Neural crest cell (in vitro differentiated cells): ENCODE measurements at places on chromosomes 12 and 14. TPM values are rescaled to one million over a fixed set of nuclear protein-coding genes. Genes with fewer than 3 reads are reported as not detected.

GRCh38 chr12:69337311-69338090 lies 10.7 kb upstream of the LYZ start:
- DNase-seq: no peak

- no peak for DNase-seq
These were observed 217.6 kb downstream of the PRKD1 start for GRCh38 chr14:29710015-29710414.

- no peak for DNase-seq
These were observed 147.7 kb downstream of the CALM1 start for GRCh38 chr14:90544566-90544965.

DNA sequence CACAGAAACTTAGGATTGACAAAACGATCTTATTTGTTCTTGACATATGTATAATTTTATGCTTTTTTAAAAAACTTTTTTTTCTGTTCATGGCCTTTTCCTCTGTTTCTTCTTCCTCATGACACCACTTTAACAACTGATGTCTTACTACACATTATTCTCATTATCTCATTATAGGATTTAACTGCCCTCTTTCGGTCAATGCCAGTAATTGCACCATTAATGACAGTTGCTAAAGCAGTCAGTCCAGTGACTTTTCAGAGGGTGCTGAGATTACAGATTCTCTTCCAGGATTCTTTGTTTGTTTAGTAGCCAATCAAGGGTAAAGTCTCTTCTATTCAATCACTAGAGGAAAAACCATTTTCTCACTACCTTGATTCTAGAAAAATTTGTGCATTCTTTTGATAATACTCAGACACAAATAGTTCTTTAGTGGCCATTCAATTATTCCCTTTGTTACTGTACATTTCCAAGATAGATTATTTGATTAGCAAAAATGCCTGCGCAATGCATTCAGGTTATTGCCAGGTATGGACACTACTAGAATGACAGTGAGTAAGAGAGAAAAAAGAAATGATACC lies 50.1 kb downstream of the KLRG1 start:
- DNase-seq: no peak

- peak; percentile 29 for DNase-seq
These were observed 107.0 kb downstream of the HELB start for GRCh38 chr12:66409195-66409871.

- DNase-seq: peak; percentile 45
These were observed at the start of gene NUDT14 for GRCh38 chr14:105180592-105181548. TSS of gene NUDT14 (minus strand) at chr14:105181312. CDS start at chr14:105181209, 103 bp downstream.

- DNase-seq: no peak
These were observed 7.0 kb downstream of the ERGIC2 start for GRCh38 chr12:29374012-29374411.

DNA sequence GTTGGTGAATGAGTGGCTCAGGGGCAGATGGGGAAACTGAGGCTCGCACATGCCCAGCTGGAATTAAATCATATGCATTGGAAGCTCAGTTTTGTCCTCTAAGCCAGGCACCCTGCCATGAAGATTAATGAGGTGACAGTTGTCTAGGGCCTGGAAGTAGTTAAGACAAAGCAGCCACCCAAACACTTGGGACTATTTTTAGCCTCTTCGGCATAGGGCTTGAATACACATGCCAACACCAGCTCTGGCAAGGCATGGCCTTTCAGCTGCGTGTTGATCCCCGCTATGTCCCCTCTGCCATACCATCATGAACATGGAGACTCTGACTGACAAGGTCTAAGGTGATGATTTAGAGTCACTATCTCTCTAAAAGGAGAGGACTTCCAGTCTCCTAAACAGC lies 250.2 kb downstream of the KSR2 start:
- no peak for DNase-seq

GRCh38 chr14:75904311-75904710 lies 77.5 kb downstream of the TGFB3 start:
- no peak for DNase-seq

DNA sequence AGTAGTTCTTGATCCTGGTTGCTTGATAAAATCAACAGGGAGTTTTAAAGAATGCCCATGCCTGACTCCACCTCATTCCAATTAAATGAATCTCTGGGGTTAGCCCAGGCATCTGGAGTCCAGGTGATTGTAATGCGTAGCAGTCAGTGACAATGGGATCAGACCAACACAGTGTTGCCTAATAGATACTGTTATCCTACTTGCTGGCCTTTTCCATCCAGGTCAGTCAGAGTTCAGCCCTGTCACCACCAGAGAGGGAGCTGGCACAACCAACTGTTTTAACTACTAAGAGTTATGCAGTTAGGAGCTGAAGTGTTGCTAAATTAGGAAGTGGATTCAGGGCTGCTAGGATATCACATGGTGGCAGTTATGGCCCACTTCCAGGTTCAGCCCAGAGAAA lies 107.1 kb downstream of the GPR135 start:
- no peak for DNase-seq

DNA sequence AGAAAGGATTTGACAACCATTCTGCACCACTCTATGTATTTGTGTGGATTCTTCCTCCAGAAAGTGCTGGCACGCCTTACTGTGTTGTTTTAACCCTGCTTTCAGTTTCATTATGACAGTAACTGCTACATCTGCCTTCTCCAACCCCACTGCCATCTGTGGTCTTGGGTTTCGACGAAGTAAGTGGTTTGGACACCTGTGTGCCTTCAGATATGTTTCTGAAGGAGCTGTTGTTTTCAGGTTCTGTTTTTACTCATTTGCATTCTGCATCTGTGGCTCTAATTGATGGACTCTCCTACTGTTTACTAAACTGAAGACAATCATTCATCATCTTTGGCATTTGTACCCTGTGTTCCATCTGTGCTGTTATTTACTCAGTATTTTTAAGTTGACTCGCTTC lies 4.1 kb downstream of the TSHR start:
- no peak for DNase-seq

GRCh38 chr14:88078525-88078924 lies 73.6 kb downstream of the GPR65 start:
- DNase-seq: no peak

- DNase-seq: no peak
These were observed 108.7 kb upstream of the NCOR2 start for GRCh38 chr12:124675881-124676713.

GRCh38 chr12:34298971-34299801 lies 276.9 kb downstream of the ALG10 start:
- DNase-seq: no peak

- DNase-seq: no peak
These were observed 58.2 kb upstream of the STRN3 start for GRCh38 chr14:31084385-31084784.

DNA sequence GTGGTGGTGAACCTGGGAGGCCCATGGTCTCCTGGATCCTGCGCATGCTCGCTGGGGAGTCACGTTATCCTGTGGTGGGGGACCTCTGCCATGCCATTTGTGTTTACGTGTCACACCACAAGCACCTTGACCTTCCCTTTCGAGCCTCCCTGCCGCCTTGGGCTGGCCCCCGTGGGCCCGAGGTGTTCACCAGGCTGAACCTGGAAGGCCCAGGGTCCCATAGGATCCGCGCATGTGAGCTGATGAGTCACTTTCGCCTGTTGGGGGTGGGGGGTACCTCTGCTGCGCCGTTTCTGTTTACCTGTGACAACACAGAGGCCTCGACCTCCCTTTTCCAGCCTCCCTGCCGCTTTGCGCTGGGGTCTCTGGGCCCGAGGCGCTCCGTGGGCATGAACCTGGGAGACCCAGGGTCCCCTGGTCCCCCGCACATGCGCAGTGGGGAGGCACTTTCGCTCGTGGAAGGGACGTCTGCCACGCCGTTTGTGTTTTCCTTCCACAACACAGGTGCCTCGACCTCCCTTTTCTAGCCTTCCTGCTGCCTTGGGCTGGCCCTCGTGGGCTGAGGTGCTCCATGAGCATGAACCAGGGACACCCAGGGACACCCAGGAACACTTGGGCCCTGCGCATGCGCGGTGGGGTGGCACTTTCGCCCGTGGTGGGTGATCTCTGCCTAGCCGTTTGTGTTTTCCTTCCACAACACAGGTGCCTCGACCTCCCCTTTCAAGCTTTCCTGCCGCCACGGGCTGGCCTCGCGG lies 334.1 kb downstream of the ALG10 start:
- no peak for DNase-seq

- DNase-seq: no peak
These were observed 5.7 kb downstream of the PTHLH start for GRCh38 chr12:27966870-27967269.

- no peak for DNase-seq
These were observed 521.6 kb downstream of the TRHDE start for GRCh38 chr12:72793796-72794195.

- no peak for DNase-seq
These were observed 101.0 kb downstream of the LRIG3 start for GRCh38 chr12:58819345-58819744.

DNA sequence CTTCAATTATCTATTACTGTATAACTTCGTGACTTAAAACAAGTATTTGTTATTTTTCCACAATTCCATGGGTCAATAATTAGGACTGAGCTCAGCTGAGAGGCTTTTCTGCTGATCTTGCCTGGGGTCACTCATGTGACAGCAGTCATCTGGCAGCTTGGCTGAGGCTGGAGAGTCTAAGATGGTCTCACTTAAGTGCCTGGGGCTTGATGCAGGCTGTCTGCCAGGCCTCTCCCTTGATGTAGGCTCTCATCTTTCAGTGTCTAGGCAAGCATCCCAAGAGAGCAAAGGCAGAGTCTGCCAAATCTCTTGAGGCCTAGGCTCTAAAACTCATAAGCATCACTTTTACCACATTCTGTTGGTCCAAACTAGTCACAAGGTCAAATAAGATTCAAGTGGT lies 93.2 kb downstream of the NKX2-1 start:
- DNase-seq: no peak

- DNase-seq: no peak
These were observed 17.8 kb upstream of the OXA1L start for GRCh38 chr14:22748631-22749068.

DNA sequence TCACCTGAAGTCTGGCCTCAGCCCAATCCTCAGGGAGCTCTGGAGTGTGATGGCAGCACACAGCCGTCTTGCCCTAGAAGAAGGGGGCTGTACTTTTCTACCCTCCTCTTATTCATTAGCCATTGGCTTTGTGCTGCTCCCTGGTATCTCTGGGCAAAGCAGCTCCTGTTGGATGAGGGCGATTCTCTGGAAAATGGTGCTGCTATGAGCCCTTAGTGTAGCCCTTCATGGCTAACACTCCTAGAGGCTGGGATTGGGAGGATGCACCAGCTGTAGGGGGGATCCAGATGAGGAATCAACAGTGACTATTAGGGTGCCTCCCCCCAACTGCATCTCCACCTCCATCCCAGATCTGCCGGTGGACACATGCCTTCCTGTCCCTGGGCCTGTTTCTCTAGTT lies 32.6 kb downstream of the RPH3A start:
- no peak for DNase-seq

DNA sequence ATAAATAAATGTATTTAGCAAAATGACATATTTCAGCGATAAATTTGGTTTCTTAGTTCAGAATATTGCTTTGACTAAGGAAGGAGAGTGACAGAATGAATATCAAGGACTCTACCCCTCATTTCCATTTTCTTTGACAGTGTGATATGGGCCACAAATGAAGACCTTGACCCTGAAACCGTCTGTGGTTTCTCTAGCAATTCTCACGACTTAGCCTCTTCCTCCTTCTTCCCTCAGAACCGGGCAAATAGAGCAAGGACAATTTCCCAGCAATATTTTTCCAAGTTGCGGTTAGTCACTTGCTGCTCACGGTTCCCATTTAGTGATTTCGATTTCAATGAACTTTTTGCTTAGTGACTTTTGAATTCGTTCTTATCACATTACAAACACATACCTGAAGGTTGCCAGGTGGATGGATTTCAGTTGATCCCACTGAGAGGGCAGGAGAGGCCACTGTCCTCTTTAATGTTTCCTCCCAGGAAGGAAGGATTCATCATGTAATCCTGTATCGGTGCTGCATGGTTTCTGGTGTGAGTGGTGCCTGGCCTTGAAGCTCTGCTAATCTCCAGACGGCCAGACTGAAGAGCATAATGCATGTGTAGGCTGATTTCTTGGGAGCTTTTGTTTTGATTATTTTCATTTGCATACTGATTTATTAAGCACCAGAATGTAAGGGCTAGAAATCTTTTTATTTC lies 77.6 kb downstream of the CHST11 start:
- no peak for DNase-seq

GRCh38 chr14:81209167-81209836 lies 11.5 kb downstream of the GTF2A1 start:
- DNase-seq: no peak

DNA sequence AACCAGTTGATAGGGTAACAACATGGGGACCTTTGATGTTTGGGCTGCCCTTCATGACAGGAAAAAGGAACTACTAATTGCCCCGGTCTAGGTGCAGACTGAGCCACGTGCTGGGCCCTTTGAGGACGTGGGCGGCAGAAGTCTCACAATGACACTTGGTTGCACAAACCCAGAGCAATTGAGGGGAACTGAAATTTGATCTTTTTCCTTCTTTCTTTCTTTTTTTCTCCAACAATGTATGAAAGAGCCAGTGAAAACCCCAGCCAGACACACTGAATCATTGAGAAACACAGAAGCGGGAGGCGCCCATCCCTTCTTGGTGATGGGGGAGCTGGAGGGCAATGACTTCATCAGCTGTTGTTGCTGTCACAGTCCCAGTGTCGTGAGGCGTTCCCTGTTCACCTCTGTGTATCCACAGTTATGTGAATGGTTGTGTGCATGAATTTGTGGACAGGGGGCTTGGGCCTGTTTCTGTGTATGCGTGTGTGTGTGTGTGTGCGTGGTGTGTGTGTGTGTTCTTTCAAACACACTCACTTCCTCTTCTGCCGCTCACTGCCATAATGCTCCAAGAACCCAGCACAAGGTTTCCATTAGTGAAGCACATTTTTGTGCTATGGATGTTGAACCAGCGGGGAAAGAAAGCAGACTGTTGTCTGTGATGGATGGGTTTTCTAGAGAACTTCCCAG lies 137.5 kb upstream of the CCND2 start:
- peak; percentile 14 for DNase-seq

GRCh38 chr12:12704593-12705230 lies 8.7 kb upstream of the GPR19 start:
- no peak for DNase-seq

DNA sequence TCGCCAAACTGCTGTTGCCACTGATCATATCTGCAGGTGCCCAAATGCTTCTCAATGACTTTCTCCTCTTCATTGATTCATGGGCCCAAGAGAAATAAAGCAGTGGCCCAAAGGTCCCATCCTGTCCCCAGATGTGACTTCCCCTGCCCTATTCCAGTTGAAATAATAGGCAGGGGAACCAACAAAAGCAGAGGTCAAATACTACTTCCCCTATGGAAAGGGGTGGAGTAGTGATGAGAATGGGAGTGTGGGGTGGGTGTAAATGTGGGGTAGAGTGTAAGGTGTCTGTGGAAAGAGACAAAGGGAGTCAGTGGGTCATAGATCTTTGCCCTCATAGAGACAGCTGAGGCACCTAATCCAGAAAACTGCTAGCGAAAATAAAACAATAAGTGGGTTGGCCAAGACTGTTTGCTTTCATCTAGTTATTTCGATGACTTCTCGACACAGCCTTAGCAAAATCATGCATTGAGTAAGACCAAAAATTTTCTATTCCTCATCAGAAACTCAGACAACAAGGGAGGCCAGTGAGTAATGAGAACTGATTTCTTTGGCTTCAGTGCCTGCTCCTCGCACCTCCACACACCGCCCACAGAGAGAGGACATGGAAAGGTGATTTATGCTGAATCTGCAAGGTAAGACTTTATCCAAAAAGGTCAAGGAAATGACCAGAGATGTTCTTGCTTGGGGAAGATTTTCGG lies 10.9 kb upstream of the IL22 start:
- DNase-seq: no peak

Gene CRACR2A
- 2.2 and 2.7 TPM in 2 replicates for total RNA-seq

Gene ERP29
- total RNA-seq: 91.1 and 101 TPM in 2 replicates

Gene GLIPR1L2
- total RNA-seq: 0.40 and 0.98 TPM in 2 replicates

Gene RPS26
- total RNA-seq: 32.3 and 43.1 TPM in 2 replicates

Gene TAS2R14
- total RNA-seq: 1.7 and 2.1 TPM in 2 replicates

Gene SLC2A13
- total RNA-seq: 5.6 and 6.3 TPM in 2 replicates

Gene COA8
- total RNA-seq: 33.7 and 37.2 TPM in 2 replicates

Gene NOPCHAP1
- total RNA-seq: 26.0 and 26.1 TPM in 2 replicates

Gene A2M
- total RNA-seq: 66.4 and 76.7 TPM in 2 replicates
